Dermis blood vessel endothelial cell (primary cell): ENCODE measurements at places on chromosomes 6 and 20. TPM values are rescaled to one million over a fixed set of nuclear protein-coding genes. Genes with fewer than 3 reads are reported as not detected.

Gene EPHA7
- total RNA-seq: under 0.01 TPM in 2 replicates

Gene ARMC2
- total RNA-seq: 0.51 and 0.79 TPM in 2 replicates

Gene HLA-DQB1
- not detected in 2 replicates for total RNA-seq

DNA sequence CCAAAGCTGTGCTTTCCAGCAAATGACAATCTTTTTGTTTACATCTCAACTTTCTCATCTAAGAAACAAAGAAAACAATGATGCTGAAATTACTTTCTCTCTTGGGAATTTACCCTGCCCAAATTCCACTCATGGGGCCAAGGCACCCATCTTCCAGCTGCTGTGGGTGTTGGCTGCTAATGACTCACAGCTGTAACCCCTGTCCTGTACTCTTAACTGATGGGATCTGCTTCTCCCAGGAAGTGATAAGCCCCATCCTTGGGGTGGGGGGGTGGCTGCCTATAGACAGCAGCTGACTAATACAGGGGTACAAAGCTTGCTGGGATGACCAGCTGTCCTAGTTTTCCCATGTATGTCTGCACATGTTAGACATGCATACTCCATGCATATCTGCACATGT, 938.6 kb downstream of the C6orf118 start:
- no peak for DNase-seq

DNA sequence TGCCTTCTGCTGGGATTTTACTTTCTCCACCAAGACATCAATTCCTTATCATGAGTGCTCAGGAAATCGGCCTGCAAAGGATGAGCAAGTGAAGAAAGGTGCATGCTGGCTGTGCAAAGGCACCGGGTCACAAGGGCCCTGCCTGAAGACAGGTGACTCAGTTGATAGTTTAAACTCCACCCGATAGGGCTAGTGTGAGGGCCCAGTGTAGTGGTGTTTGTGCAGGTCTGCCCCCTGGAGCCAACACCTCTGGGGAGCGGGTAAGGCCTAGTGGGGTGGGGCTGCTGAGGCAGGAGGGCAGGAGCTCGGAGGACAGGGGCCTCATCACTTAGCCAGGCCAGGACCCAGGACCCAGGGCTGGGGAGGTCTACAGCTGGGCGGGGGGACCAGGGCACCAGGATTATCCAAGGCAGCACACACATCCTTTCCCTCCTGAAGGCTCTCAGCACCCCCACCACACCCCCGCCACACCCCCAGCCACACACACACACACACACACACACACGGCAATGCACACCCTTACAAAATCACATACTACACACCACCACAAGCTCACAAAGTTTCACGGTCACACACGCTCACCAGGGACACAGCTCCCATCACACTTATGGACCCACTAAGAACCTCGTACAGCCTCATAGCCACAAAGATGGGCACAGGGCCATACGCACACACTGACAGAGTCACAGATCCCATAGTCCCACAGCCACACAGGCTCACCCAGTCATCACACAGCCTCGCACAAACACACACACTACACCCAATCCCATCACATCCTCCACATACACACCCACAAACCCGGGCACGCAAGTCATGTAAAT, 75.4 kb downstream of the GRM4 start:
- no peak for DNase-seq

DNA sequence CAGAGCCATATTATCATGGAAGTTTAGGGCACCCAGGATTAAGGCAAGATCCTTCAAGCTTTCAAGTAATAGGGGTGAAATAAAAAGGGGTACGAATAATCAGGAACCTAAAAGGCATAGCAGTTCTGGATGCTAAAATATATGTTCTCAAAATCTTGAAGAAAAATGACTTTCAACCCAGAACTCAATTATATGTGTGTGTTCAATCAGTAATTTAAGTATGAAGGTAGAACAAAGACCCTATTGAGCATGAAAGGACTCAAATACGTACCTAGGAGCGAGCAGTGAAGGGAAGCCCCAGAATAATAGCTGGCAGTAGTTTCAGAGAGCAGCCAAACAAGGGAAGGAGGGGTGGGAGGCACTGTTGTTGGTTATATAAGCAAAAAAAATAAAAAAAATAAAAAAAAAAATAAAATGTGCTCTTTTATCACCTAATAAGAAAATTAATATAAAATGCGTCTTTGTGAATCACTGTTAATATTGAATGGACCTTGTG, 45.4 kb downstream of the MYO6 start:
- DNase-seq: no peak

DNA sequence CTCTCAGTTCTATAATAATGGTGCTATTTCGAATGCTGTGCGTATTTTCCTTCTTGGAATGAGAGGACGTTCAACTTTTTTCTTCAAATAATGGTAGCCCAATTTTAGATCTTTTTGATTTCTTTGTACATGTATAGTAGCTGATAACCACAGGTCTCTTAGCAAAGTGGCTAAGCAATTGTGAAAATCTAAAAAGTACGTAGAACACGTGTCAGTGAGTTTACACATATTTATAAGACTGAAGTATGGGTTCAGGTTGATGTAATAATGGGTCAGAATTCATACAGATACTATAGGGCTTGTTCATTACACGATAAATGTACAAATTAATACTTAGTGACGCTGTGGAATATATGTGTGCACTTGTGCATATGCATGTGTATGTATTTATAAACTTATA, 1.3 kb downstream of the SMIM13 start:
- no peak for DNase-seq

DNA sequence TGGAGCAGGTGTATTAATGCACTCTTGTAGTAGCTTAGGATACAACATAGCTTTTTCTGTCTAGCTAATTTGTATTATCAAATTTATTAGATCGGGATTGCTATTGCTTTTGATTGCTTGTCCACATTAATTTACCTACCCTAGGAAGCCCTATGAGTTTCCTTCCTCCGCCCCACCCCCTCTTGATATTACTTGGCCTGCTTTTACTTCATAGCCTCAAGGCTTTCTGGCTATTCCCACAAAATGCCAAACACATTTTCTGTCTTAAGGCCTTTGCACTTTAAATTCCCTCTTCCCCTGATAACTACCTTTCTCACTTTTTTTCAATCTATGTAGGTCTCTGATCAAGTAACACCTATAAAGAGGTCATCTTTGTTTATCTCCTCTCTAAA, 99.1 kb upstream of the PRSS16 start:
- DNase-seq: no peak
